Thyroid gland (tissue), 4 donors: ENCODE measurements at places on chromosomes 2 and 18. TPM values are rescaled to one million over a fixed set of nuclear protein-coding genes. Genes with fewer than 3 reads are reported as not detected.

DNA sequence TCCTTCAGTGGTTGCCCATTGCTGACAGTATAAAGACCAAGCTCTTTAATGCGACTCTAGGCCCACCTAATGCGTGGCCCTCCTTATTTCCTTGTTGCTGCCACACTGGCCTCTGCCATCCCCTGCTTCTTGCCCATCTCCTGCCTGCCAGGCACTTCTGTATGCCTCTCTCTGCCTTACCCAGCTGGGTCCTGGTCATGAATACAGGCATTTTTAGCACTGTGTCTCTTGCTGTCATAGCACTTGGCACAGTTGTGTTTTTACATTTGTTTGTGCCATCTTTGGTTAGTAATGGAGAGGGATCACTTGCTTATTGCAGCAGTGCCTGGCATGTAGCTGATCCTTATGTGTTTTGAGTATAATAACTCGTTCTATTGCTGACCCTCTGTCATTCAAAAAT, 38.7 kb downstream of the MAP4K4 start:
- no peak for DNase-seq
- H3K4me1 ChIP-seq: peaks cover 39% of the 10 kb centered on the region
- H3K4me3 ChIP-seq: no peak overlapping the region
- H3K27ac ChIP-seq: no peak overlapping the region

- H3K27ac ChIP-seq: no peak overlapping the region
- H3K27me3 ChIP-seq: no peaks in the 10 kb centered on the region
- DNase-seq: no peak
Observed at GRCh38 chr2:128526455-128526976, 207.8 kb upstream of the HS6ST1 start.

- no peak overlapping the region for H3K27ac ChIP-seq
- no peak overlapping the region for H3K4me3 ChIP-seq
- DNase-seq: no peak
- no peaks in the 10 kb centered on the region for H3K36me3 ChIP-seq
Observed at GRCh38 chr2:96359866-96360265, 24.3 kb downstream of the NCAPH start.

DNA sequence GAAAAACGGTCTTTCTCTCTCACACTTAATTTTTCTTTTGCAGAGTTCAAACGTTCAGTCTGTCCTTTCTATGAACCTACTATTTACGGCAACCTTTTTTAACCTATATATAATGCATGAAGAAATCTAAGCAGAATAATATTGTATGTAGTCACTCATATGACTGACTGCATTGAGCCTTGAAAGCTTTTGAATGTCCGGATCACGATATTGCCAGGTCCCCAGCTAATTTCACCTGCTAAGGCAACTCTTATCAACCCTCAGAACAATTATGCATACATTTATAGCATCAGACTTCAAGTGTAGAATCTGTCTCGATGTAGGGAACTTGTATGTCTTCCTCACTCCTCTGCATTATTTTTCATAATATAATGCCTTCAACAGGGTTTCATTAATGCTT, 1083.8 kb upstream of the KLHL29 start:
- H3K36me3 ChIP-seq: no peaks in the 10 kb centered on the region
- H3K27ac ChIP-seq: no peak overlapping the region
- no peak for DNase-seq
- no peaks in the 10 kb centered on the region for H3K27me3 ChIP-seq
- H3K4me3 ChIP-seq: no peak overlapping the region

DNA sequence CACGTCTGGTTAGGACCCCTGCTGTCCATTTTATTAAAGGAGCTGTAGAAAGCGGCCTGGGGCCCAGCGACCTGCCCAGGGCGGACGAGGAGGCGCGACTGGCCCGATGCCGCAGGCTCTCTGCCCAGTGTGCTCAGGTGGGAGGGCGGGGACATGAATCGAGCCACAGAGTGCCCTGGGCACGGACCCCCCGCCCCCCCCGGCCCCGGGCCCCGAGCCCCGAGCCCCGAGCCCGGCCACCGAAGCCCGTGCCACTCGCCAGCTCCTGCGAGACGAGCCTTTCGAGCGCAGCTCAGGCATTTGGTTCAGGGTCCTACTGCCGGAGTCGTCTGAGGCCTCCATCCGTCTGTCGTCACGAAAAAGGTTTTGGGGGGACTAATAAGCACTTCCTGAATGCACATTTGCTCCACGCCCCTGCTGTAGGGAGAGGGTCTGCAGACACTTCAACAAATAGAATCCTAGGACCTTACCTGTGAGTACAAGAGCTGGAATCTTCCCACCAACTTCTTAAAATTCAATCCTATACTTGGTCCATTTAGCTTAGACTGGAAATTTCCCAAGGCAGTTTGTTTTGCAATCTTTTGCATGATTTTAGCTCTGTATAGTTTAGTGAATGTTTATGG, 602 bp upstream of the ADAM17 start:
- H3K36me3 ChIP-seq: no peaks in the 10 kb centered on the region
- H3K4me3 ChIP-seq: peak overlapping the region; percentile 84
- H3K27me3 ChIP-seq: no peaks in the 10 kb centered on the region
- H3K27ac ChIP-seq: peak overlapping the region; percentile 99
- DNase-seq: no peak

DNA sequence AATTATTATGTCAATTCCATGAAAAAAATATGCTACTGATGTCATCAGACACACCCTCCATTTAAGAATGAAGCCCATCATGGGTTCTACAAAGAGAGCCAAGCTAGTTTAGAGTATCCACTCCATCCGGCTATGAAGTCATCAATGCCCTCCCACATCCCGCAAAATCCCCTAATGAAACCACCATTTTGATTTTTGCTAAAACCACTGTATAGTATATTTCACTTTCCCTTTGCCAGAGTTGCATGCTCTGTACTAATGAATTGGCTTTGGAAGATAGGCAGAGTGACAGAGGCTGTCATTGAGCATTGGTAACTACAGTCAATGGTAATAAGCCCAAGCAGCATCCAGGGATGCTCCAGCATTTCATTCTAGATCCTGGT, 118.6 kb downstream of the ANKRD44 start:
- no peak overlapping the region for H3K27ac ChIP-seq
- DNase-seq: no peak
- no peaks in the 10 kb centered on the region for H3K27me3 ChIP-seq
- no peaks in the 10 kb centered on the region for H3K4me1 ChIP-seq

DNA sequence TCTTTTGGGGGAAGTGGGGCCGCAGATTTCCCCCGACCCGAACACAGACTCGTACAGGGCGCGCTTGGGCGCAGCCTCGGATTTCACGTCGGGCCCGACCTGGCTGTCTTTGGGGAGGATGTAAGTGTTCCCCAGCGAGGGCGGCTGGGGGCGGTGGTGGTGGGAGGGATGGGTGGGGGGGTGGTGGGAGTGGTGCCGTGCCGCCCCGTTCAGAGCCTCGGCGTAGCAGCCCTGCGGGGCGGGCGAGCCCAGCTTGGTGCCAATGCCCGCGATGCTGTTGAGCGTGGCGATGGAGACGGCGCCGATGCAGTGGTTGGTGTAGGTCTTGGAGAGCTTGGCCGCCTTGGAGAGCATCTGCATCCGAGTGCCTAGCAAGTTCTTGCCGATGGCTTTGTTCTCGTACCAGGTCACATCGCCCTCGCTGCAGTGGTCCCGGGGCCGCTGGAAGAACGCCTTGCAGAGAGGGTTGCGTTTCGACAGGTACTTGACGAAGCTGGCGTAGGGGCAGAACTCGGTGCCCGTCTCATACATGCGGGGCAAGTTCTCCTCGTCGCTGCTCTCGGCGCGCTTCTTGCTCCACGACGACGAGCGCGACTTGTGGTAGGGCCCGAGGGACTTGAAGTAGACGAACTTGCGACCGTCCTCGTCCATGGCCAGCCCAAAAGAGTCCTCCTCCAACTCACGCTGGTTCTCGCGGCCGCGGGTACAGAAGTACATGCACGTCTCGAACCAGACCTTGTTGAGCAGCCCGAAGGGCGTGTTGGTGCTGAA, 1.3 kb downstream of the KCTD1 start:
- peaks cover 43% of the 10 kb centered on the region for H3K4me1 ChIP-seq
- no peaks in the 10 kb centered on the region for H3K36me3 ChIP-seq
- no peak overlapping the region for H3K27ac ChIP-seq

DNA sequence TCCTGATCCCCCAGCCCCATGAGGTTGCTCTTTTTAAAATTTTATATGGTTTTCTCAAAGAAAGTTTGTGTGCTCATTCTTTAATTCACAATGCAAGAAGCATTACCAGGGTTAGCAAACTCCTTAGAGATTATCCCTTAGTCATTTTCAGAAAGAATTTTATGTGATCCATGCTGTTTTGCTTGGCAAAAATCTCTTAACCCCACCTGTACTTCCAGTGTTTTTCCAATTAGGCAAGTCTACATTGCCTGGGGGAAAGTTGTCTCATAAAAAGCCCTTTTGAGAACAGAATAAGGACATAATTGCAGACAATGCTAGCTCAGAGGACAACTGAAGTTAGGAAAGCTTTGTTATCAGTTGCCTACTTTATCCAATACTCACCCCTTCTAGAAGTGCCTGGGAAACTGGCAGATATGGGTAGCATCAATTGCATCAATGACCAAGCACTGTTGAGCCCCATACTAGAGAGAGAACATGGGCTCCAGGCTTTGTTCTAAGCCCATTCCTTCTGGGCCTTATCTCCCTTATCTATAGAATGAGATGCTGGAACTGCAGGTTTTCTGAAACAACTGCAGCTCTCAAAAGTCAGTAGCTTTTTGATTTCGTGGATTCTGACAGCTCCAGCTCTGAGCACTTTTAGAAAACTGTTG, 265.9 kb upstream of the SPHKAP start:
- H3K4me1 ChIP-seq: no peaks in the 10 kb centered on the region
- no peaks in the 10 kb centered on the region for H3K27me3 ChIP-seq
- H3K27ac ChIP-seq: no peak overlapping the region
- no peak for DNase-seq

DNA sequence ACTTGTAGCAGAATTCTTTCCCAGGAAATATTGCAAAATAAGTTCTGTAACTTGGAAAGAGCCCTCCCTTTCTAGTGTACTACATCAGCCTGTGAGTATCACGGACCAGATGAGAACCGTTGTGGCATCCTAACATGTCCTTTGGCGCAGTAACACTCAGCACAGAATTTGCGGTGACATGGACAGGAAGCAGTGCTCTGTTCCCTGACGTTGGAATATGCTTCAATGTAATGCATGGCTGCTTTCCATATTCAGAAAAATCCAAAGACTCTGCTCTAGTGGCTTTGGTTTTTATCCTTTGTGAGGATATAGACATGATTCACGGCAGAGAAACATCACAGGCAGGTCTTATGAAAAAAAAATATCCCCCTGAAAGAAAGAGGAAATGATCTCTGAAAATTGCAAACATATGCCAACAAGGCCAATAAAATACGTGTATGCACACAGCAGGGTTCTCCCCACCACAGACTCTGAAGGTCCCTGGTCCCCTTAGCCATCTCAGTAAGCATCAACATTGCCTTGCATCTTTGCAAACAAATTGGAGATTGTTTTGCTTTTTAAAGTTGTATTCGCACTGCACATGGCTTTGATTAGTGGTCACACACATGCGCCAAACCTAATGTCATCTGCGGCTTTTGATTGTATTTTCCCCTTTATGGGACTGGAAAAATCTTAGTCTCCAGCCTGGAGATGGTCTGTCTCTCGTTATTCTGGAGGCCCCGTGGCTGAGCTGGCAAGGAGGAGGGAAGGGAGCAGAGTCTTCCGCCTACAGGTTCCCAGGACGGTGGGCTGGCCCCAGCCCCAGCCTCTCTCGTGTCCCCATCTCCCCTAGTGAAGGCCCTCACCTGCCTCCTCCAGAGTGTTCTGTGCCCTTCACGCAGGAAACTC, 122.9 kb downstream of the COPS8 start:
- no peaks in the 10 kb centered on the region for H3K27me3 ChIP-seq
- no peaks in the 10 kb centered on the region for H3K36me3 ChIP-seq
- H3K4me1 ChIP-seq: peaks cover 7% of the 10 kb centered on the region
- no peak overlapping the region for H3K4me3 ChIP-seq
- peak overlapping the region; percentile 61 for H3K27ac ChIP-seq

DNA sequence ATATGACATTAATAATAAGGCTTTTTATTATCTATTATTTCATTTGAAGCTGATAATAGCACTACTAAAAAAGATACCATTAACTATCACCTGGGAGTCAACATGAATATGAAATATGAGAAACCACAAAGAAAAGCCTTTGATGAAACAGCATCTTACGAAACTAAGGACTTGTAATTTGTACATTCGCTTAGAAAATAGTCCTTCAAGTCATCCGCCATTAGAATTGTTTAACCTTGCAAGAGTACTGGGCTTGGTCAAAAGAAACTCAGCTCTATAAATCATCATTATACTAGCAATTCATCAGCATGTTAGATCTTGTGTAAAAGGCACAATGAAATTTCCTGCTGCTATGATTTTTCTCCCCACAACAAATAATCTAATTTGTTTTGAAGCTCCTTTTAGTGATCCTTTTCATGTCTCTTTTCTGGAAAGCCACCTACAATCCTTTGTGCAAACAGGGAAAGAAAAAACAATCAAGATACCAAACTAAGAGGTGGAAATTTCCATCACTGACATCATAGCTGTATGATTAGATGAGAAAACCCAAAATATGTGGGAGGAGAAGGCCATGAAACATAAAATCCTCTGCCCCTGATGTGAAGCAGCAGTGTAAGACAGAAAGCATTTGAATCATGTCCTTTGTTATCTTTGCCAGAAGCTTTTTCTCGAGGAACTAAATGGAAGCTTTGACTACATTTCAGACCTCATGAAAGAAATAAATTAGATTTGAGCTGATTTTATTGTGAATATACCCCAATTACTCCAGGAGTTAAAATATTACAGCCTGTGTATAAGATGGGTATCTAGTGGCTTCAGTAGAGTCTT, 31.2 kb downstream of the SCN9A start:
- H3K4me1 ChIP-seq: no peaks in the 10 kb centered on the region
- H3K27me3 ChIP-seq: no peaks in the 10 kb centered on the region

- H3K36me3 ChIP-seq: no peaks in the 10 kb centered on the region
- H3K27me3 ChIP-seq: no peaks in the 10 kb centered on the region
- H3K27ac ChIP-seq: no peak overlapping the region
- H3K4me1 ChIP-seq: peaks cover 11% of the 10 kb centered on the region
- DNase-seq: no peak
Observed at GRCh38 chr2:41930807-41931566, 116.8 kb upstream of the PKDCC start.

DNA sequence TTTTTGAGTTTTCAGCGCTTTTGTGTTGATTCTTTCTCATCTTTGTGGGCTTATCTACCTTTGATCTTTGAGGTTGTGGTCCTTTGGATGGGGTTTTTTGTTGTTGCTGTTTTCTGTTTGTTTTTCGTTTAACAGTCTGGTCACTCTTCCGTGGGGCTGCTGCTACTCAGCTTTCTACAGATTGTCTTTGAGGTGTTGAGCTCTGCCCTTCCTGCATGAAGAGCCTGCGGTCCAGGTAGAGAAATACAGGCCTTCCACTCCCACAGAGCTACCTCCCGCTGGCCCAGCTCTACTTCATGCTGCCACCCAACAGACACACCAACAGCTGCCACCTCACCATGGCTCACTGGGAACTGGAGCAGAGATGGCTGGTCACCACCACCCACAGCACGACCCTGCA, 61.7 kb upstream of the RNU4ATAC start:
- no peak overlapping the region for H3K4me3 ChIP-seq
- no peak for DNase-seq
- peaks cover 28% of the 10 kb centered on the region for H3K36me3 ChIP-seq

GRCh38 chr2:159683817-159684216, 28.5 kb upstream of the MARCHF7 start:
- H3K27ac ChIP-seq: no peak overlapping the region
- no peak overlapping the region for H3K4me3 ChIP-seq
- DNase-seq: no peak
- no peaks in the 10 kb centered on the region for H3K27me3 ChIP-seq

DPYSL5 gene
- not detected for total RNA-seq

DYNAP gene
- total RNA-seq: not detected

PRKAG3 gene
- total RNA-seq: not detected
